ENCODE measurements at places on chromosomes 16 and 17. TPM values are rescaled to one million over a fixed set of nuclear protein-coding genes. Genes with fewer than 3 reads are reported as not detected.

GRCh38 chr17:50475362-50475761 is 3.3 kb upstream of the RSAD1 start:
- no peak for DNase-seq

MEFV gene
- polyA plus RNA-seq: not detected

- DNase-seq: no peak
Observed at GRCh38 chr16:47983999-47984580, 171.7 kb downstream of the ABCC12 start.

ABCC11 gene
- polyA plus RNA-seq: 0.30 TPM

DNA sequence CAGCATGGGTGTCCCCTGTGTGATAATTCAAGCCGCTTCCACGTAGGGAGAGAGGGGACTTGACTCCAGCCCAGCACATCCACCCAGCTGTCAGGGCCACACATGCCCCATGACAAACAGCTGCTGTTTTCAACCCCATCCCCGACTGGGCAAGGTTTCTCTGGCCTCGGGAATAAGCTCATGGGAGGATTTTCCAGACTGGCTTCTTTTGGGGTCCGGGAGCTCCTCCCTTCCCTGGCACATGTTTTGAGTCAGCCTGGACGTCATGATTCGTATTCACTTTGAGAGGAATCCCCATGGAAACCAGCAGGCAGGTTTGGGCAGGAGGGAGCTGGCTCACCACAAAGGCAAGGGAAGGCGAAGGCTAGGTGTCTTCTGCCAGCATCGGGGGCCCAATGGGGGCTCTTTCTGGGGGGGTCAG is 156.4 kb downstream of the CMIP start:
- DNase-seq: no peak
